ENCODE measurements at places on chromosomes 6 and 20.

GRCh38 chr6:37354526-37355384 is 972 bp downstream of the RNF8 start:
- no peak for DNase-seq

GRCh38 chr6:18976091-18976490 is 588.9 kb downstream of the RNF144B start:
- no peak for DNase-seq

- no peak for DNase-seq
Measured at GRCh38 chr6:29705389-29706231, 17.6 kb upstream of the HLA-F start.

- DNase-seq = no peak
Measured at GRCh38 chr20:36632487-36633284, 13.3 kb downstream of the SLA2 start.

GRCh38 chr6:119176445-119176844 is 98.0 kb upstream of the FAM184A start:
- DNase-seq = no peak

- DNase-seq = no peak
Measured at GRCh38 chr6:6851059-6851948, 256.5 kb upstream of the RREB1 start.

GRCh38 chr20:24842918-24843715 is 106.0 kb upstream of the CST7 start:
- no peak for DNase-seq

DNA sequence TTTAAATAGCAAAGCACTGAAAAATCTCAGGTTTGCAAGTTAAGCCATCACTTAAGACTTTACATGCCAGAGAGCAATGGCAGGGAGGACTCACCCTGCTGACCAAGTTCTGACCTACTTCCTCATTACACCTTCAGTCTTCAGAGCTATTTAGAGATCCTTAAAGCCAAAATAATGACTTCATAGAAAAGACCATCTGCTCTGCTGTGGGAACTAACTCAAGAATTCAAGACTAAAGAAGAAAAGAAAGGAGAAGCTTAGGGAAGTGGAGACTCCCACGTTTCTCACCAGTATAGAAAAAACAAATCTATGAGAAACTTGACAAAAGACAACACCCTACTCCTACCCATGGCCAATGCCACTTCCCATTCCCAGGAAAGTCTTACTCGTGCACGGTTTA is 28.6 kb downstream of the XPO5 start:
- DNase-seq = no peak

GRCh38 chr20:59933296-59933848 is at the start of gene SYCP2:
Gene SYCP2, minus strand, starts transcription at chr20:59933637. Its CDS starts 11,224 bp downstream, at chr20:59922413.
- peak; percentile 86 for DNase-seq

GRCh38 chr6:30042914-30043313 is 18.2 kb upstream of the POLR1H start:
- DNase-seq = no peak

DNA sequence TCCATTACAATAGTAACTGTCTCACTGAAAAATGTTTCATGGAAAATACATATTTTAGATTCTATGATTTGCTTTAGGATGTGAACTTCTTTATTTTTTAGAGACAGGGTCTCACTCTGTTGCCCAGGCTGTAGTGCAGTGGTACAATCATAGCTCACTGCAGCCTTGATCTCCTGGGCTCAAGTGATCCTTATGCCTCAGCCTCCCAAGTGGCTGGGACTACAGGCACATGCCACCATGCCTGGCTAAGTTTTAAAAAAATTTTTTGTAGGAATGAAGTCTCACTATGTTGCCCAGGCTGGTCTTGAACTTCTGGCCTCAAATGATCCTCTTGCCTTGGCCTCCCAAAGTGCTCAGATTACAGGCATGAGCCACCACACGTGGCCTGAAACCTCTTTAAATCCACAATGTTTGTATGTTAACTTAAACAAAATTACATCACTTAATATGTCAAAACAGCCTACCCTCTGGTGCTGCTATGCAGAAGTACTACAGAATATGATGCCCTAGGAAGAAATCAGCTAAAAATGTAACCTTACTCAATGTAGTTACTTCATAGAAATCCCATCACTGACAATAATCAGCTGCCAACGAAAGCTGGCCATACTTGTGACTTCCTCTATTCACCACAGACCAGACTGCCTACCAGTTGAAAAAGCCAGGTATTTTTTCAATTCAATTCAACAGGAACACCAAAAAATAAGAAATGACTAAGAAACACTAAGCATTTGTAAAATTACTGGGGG is 17.6 kb downstream of the EEF1A1 start:
- no peak for DNase-seq

- no peak for DNase-seq
Measured at GRCh38 chr20:18719426-18719825, 94.2 kb upstream of the SCP2D1 start.

DNA sequence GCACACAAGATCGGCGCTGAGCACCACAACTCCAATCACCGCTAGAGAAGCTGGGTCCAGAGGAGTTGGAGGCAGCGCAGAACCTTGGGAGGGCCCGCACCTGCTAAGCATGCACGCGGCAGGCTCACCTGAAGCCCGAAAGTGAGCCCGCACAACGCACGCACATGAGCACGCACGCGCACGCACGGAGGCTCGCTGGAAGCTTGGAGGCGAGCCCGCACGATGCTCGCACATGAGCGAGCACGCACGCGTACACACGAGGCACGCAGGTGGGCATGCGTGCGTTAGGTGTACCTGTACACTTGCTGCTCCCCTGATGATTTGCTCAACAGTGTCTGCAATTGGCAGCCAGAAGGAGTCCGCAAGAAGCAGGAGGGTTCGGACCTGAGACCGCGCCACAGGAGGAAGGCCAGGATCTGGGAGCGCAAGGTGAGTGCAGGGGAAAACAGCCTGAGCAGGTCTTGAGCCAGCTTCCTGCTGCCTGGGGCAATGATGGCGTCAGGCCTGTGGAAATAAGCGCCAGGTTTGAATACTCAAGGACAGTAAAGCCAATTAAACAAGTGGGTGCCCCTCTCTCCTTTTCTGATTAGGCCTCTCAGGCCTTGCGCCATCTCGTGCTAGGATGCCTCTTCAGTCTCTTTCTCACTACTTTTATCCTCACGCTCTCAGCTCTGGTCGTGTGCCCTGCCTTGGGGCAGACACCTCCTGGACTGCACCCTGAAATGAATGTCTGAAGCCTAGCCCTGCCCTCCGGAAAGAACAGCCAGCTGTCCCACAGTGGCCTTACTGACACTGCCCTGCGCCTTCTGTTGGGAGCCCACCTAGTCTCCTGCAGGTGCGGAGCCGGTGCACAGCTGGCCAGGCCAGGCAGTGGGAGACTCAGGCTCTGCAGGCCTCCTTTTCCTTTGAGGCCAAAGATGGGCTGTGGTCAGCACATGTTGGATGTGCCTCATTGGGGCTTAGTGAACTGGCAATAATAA is 340.4 kb downstream of the CDC5L start:
- no peak for DNase-seq

DNA sequence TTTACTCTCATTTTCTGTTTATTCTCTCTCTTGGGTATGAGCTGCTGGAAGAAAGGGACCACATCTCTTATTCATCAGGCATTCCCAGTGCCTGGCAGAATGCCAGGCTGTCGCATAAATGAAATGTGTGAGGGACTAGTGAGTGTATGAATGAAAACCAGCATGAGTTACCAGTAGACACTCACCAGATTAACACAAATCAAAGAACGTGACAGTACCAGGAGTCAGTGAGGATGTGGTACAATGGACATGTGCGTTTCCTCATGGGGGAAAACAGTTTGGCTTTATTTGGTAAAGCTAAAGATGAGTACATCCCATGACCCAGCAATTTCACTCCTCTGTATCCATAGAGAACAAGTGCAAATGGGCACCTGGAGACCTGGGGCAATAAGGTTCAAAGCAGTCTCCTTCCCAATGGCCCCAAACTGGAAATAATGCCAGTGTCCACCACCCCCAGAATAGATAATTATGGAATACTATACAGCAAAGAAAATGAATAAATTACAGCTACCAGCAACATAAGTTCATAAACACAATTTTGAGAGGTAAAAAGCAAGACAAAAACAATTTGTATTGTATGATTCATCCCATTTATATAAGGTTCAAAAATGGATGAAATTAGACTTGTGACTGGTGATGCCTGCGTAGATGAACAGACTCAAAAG is 93.3 kb downstream of the CDH22 start:
- DNase-seq = no peak

DNA sequence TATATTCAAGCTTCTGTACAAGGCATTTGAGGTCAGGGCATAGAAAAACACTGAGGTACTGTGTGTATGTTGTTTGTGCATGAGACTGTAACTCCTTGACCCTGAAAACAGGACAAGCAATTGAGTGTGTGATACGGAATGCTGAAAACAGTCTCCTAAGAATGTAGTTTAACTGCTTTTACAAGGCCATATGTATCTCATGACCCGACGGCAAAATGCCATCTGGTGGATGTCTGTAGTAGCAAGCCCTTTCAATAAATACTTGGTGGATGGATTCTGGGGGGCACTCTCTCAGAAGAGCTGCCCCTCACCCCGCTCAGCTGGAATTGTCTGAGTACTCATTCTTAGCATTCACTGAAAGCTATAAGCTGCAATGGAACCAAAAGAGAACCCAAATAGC is 69.3 kb upstream of the EYS start:
- no peak for DNase-seq

GRCh38 chr20:38776363-38776762 is 28.1 kb downstream of the ACTR5 start:
- DNase-seq = peak; percentile 6

DNA sequence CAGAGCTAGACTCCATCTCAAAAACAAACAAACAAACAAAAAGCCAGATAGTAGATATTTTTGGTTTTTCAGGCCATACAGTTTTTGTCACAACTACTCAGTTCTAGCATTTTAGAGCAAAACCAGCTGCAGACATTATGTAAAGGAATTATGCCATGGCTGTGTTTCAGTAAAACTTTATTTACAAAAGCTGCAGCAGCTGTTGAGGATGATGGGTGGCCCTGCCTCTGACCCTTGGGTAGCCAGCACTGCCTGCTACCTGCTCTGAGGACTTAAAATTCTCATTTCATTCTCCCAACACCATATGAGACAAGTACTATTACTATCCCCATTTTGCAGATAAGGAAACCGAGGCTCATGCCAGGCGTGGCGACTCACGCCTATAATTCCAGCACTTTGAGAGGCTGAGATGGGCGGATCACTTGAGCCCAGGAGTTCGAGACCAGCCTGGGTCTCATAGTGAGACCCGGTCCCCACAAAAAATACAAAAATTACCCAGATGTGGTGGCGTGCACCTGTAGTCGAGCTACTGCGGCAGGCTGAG is 56.3 kb downstream of the RIPOR3 start:
- no peak for DNase-seq

DNA sequence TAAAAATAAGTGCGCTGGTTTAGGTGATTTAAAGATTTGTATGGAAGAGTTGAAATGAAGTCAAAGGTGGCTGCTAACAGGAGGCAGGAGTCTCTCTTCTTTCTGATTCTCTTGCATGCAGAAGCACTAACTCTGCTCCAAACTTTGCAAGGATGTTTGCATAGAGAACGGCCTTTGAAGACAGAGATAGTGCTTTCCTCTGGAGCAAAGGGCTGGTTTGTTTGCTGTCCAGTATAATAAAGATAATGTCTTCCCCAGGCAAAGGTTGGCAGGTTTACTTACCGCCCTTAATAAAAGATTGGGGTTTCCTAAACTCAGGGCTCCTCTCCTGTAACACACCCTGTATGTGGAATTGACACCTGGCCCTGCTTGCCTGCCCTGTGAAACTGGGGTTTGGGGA is 210.6 kb upstream of the RREB1 start:
- peak; percentile 13 for DNase-seq

DNA sequence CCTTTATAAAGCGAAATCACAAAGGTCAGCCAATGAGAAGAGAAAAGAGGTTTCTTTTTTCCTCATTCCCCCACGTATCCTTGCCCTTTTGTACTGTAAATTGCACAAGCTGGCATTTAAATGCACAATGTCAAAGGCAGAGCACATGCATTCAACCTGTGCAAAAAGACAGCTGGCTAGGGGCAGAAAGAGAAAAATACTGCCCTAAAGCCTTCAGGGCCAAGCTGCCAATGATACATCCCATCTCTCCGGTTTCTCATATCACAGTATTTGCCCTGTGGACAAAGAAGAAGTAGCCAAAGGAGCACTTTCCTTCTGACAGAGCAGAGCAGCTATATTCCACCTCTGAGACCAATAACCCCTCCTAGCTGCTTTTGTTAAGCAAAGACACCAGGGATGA is 219.2 kb downstream of the TRDN start:
- no peak for DNase-seq

DNA sequence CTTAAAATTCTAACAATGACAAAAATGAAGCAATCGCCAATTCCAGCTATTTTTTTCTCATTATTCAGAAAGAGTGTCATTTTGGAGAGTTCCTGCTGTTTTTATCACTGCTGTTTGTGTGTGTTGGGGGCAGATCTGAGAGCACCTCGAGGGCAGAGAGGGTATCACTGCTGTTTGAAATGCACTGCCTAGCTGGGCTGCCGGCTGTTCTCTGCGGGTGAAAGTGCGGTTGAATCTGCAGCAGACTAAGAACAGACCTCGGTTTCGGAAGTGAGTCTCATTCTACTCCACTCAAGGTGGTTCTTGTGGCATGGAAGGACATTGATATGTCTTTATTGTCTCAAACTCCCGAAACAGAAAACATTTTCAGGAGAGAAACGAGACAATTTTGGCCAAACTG is 18.3 kb downstream of the INSM1 start:
- DNase-seq = no peak

DNA sequence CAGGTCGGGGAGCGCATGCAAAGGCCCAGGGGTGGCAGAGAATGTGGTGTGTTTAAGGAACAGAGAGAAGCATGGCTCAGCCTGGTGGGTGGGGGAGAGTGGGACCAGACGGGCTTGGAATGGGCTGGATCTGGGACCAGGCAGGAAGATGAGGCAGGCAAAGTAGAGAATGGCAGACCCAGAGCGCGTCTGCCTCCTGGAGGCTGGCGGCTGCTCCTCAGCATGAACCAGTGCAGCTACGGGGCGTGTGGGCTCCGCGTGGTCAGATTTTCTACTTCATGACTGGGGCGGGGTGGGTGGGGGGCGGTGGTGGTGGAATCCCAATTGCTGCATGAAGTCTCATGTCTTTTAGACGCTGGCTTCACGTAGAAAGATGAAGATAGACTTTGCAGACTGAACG is 135.6 kb downstream of the TFAP2C start:
- DNase-seq = no peak

DNA sequence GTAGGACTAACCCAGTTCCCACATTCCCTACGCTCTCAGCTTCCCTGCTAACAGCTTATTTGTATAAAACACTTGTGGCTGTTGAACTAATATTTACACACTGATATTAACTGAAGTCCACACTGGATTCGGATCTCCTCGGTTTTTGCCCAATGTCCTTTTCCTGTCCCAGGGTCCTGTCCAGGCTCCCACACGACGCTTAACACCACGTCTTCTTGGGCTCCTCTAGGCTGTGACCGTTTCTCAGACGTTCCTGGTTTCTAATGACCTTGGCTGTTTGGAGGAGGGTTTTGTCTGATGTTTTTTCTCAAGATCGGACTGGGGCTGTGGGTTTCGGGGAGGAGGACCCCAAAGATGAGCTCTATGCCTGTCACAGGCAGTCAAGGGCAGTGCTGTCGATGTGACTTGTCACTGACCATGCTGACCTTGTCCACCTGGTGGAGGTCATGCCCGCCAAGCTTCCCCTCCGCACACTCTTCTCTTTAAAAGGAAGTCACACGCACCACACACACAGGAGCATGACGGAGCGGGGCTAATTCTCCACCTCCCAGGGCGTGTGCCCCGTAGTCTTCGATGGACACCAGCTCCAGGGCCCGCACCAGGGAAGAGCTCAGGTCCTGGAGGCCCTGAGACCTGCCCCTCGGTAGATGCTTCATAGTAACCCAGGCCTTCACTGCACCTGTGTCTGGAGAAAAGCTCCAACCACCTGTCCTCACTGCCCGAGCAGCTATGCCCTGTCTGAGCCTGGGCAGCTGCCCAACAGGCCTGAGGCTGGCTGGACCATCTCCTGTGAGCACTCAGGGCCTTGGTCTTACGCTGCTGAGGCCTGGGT is 72.0 kb downstream of the TTLL2 start:
- DNase-seq = peak; percentile 70
